ENCODE measurements at places on chromosomes 1 and 21.
A peak's percentile ranks its signal among the peaks of the same experiment; 100 is the strongest.

GRCh38 chr1:225603538-225604354, 49.2 kb downstream of the ENAH start:
- DNase-seq: no peak

GRCh38 chr1:98550076-98550475, 111.4 kb upstream of the SNX7 start:
- no peak for DNase-seq

- no peak for DNase-seq
Measured at GRCh38 chr1:29971703-29972102, 735.4 kb downstream of the PTPRU start.

GRCh38 chr1:44103270-44104131, 15.1 kb upstream of the KLF17 start:
- DNase-seq: no peak

DNA sequence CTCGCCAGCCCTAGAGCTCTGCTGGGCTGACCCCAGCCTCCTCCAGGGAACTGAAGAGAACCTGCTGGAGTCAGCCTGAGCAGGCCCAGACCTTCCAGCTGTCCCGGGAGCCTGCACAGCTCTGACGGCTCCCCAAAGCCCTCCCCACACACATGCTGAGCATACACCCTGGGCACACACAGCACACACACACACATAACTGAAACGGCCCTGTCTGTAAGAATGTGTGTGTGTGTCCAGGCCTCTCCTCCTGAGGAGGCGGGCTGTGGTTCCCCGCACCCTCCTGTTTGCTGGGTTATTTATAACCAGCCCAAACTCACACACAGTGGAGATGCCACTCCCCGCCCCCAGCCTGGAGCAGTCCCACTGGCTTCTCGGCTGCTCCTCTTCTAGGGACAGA, 20.2 kb downstream of the SDC3 start:
- no peak for DNase-seq

DNA sequence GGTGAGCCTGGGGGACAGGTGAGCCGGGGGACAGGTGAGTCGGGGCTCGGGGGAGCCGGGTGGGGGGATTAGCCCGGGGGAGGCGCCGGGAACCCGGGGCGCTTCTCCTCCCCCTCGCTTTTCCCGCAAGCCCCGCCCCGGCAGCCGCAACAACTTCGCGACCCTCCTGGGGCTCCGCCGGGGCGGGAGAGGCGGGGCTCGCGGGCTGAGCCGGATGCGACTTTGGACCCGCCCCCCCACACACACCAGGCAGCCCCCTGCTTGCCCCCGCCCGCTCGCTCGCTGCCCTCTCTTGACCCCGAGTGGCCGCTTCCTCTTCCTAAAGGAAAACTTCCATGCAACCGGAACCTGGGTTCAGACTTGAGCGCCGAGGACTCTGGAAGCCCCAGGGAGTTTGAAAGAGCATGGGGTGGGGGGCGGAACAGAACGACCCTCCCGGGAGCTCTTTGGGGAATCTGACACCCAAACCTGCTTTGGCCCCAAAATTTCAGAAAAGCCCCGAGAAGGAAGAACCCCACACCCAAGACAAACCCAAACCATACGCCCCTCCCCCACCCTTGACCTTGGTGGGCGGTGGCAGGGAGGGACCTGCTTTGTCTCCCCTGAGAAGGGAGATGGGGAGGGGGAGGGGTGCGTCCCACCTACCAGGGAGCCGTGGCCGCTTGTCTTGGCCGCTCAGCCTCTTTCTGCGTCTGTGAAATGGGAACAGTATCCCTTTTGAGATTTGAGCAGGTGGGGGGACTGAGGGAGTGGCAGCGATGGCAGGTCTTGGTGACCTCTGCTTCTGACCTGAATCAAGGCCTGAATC, 550 bp downstream of the ARHGEF16 start:
- DNase-seq: no peak

- DNase-seq: no peak
Measured at GRCh38 chr1:110542725-110543124, 23.8 kb upstream of the KCNA10 start.

GRCh38 chr1:195934817-195935553, 673.3 kb downstream of the KCNT2 start:
- no peak for DNase-seq

GRCh38 chr21:32779983-32780382, 8.4 kb upstream of the PAXBP1 start:
- DNase-seq: no peak

GRCh38 chr1:10939654-10940450, 72.6 kb upstream of the TARDBP start:
- DNase-seq: no peak

GRCh38 chr1:192903142-192903541, 94.3 kb downstream of the RGS2 start:
- DNase-seq: no peak

GRCh38 chr1:212089560-212090163, 54.1 kb downstream of the DTL start:
- DNase-seq: no peak

GRCh38 chr1:114116086-114116485, 37.6 kb downstream of the SYT6 start:
- DNase-seq: no peak

DNA sequence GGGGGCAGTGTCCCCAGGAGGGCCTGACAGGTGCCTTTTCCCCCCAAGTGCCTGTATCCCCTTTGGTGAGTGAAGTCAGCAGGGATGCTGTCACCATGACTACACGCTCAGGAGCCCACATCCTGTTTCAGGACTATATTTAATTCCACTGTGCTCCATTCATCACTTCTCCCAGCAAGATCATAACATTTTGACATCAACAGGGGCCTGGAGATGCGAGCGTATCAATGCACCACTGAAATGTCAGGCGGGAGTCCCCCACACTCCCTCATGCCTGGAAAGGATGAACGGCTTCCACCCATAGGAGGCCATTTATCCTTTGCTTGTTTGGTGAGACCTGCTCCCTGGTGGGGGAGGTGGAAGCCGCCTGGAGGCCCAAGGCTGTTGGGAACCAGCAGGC, 119.1 kb downstream of the PTPRU start:
- no peak for DNase-seq

GRCh38 chr1:58123051-58123450, 423.5 kb downstream of the OMA1 start:
- no peak for DNase-seq

- no peak for DNase-seq
Measured at GRCh38 chr1:161531986-161532643, 7.8 kb downstream of the HSPA6 start.

DNA sequence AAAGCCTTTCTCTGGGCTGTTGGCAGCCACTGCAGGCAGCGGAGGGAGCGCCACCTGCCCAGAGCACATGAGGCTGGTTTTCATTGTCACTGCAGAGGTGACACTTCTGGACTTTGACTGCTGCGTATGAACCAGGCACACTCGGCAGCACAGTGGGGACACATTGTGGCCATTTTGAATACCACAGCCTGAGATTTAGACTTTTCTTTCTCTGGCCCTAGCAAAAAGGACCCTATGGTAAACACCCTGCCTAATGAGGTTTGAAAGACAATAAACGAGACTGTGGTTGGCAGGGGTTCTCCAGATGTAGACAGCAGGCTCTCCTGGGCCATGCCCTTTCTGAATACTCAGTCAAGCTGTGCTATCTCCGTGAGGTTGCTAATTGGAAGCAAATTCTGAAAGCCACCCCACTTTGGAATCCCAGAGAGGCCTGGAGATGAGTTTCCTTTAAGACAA, 12.0 kb upstream of the KCNE2 start:
- peak; percentile 56 for DNase-seq

GRCh38 chr1:222970711-222971110, 155.9 kb downstream of the DISP1 start:
- DNase-seq: no peak

DNA sequence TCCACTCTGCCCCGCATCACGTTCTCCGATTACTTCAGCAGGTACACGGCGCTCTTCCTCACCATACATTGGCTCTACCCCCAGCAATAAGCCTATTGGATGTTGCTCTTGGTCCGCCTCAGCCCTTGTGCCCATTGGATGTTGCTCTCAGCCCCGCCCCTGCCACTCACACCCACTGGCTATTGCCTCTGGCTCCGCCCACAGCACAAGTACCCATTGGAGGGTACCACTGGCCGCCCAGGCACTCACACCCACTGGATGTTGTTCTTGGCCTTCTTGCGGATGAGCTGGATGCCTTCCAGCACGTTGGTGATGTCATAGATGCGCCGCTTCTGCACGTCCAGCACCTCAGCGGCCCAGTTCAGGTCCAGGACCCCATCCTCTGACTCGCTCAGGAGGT, 9.4 kb downstream of the E2F2 start:
- DNase-seq: no peak

GRCh38 chr1:214248311-214249085, 32.5 kb upstream of the SMYD2 start:
- DNase-seq: no peak

DNA sequence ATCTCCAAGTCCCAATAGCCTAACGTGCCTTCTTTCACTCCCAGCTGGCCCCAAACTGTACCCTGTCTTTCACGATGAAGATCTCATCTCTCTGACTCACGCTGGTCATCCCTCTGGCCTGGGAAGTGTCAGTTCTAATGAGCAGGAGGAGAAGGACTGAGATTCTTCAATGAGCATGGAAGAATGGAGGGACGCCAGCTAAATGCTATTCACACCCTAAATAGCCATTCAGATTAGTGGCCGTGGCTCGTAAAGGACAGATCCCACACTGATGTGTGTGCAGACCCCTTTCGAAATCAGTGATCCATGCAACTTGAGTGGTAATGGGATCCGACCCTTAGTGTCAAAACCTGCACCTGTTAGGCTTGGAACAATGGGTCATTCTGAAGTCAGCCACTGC, 75.9 kb upstream of the SMYD2 start:
- no peak for DNase-seq

GRCh38 chr1:68291688-68292384, 59.5 kb upstream of the WLS start:
- no peak for DNase-seq

GRCh38 chr1:13812456-13813397, 112.7 kb downstream of the PRDM2 start:
- no peak for DNase-seq

- DNase-seq: no peak
Measured at GRCh38 chr1:110084227-110085078, 14.0 kb upstream of the ALX3 start.

- DNase-seq: peak; percentile 27
Measured at GRCh38 chr1:156920233-156921052, at the start of gene LRRC71. Gene LRRC71 (plus strand): TSS chr1:156920632. CDS start chr1:156920804, 172 bp downstream.

DNA sequence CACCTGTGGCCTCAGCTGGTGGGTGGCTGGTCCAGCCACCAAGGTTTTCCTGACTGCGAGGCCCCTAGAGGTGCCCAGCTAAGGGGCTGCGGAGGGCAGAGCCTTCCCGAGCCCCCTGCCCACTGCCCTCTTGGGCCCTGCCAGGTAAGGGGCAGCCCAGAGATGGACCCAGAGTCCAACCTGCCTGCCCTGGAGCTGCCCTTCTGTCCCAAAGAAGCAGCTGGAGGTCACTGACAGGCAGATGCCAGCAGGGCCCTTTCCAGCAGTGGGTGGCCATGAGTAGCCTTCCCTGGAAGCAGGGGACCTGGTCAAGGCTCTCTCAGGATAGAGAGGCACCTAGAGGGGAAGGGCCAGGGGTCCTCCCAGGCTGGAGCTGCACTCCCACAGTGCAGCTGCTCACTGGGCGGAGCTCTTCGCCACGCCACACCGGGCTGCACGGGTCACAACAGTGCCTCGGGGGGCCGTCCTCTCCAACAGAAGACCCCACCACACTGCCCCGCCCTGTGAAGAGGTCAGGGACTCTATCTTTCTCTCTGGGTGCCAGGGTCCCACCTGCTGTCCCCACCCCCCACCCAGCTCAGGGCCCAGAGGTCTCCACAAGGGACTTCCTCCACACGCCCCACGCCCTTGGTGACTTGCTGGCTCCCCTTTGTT, 10.9 kb upstream of the GNB1 start:
- DNase-seq: no peak

DNA sequence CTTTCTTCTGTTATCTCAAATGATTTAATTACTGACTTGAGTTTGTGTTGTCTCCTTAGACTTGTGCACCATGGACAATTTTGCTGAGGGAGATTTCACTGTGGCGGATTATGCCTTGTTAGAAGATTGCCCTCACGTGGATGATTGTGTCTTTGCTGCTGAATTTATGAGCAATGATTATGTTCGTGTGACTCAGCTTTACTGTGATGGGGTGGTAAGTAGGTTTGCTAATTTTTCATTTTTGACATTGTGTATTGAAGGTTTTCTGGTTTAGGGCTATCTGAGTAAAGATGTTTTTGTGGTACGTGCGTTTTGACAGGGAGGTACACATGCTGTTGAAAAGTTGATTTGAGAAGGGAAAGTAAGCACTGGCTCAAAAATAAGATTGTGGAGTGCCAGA, 14.1 kb downstream of the TTC3 start:
- peak; percentile 68 for DNase-seq

GRCh38 chr1:244165021-244165420, 113.9 kb downstream of the ZBTB18 start:
- no peak for DNase-seq

DNA sequence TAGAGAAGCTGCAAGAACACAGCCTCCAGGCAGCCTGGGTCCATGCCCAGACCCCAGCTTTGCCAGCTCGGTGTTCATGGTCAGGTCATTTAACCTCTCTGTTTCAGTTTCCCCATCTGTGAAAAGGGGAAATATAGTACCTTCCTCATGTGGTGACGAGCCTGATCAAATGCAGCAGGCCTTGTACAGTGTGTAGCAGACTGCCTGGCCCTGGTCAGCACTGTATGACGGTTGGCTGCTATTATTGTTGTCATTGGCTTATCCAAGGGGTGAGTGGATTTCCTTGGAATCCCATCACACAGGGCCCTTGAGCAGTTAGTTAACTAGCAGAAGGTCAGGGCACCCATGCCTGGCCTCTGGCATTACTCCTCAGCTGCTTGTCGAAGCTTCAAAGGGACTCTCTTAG, 6.6 kb upstream of the TMEM51 start:
- no peak for DNase-seq

DNA sequence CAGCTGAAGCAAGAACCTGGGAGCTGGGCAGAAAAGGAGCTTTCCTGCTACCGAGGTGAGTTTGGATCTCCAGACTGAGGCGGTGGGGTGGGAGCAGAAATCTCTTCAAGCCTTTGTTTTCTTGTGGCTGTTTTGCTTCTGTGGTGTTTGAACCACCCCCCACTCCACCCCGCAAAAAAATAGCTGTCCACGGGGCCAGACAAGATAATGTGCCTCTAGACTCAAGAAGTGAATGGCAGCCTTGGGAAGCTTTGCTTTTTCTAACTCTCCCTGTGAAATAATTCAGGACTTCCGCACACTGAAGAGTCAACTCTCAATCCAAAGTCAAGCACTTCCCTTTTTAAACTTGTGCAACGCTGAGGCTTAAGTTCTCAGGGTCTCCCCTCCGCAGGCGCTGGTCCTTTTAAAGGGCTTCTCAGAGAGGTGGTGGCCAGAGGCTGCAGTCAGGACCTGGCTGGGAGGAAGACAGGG, 159.6 kb upstream of the COA6 start:
- no peak for DNase-seq

DNA sequence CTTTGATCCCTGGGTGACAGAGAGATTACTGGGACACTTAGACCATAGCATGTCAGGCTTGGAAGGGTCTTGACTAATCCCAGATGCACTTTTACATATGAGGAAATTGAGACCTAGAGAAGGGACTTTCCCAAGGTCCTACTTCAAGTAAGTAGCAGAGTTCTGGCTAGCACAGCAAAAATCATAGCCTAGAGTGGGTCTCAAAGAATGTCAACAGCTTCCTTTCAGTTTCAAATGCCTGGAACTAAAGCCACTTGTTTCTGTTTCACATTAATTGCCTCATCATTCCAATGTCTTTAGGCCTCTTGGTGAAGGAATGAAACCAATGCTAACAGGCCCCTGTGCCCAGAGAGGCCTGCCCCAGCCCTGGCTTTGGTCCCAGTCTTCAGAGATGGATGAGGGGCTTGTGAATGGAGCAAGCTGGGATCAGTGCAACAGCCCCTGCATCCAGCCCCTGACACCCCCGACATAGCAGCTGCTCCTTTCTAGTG, 26.6 kb downstream of the ATF3 start:
- no peak for DNase-seq

All from NCI-H2107 (cell line).